ENCODE measurements at places on chromosomes 7 and 10. TPM values are rescaled to one million over a fixed set of nuclear protein-coding genes. Genes with fewer than 3 reads are reported as not detected.
A peak's percentile ranks its signal among the peaks of the same experiment; 100 is the strongest.

SEMA3D gene
- total RNA-seq, result 19.4 TPM

MYOZ1 gene
- 0.78 TPM for total RNA-seq

DNA sequence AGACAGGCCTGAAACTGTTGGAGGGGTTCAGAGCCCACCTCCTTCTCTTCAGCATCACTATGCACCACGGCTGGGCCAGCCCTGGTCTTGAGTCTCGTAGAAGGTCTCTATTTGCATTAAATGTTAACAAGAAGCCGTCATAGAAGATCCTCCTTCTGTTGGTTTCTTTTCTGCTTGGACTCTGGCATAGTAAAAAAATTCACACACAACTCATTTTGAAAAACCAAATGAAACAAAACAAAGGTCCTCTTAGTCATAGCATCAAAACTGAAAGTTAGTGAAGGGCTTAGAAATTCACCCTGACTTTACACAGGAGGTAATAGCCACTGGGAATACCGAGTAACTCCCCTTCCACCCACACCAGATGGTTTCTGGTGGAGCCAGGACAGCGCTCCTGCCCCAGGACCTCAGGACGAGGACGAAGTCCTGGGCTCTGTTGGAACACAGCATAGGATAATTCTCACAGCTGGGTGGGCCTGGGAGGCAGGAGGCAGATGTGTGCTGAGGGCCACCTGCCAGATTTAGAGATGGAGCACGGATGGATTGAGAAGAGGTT lies 248.4 kb upstream of the KLF6 start:
- H3K4me3 ChIP-seq, result no peak overlapping the region
- H3K36me3 ChIP-seq, result no peaks in the 10 kb centered on the region
- peak overlapping the region; percentile 42 for H3K27ac ChIP-seq
- no peaks in the 10 kb centered on the region for H3K27me3 ChIP-seq
- no peak for DNase-seq

GRCh38 chr10:35316218-35316967 lies 19.9 kb upstream of the CCNY start:
- peaks cover 2% of the 10 kb centered on the region for H3K4me1 ChIP-seq
- H3K4me3 ChIP-seq, result no peak overlapping the region
- DNase-seq, result no peak
- H3K36me3 ChIP-seq, result peaks cover 26% of the 10 kb centered on the region
- H3K27me3 ChIP-seq, result no peaks in the 10 kb centered on the region

DNA sequence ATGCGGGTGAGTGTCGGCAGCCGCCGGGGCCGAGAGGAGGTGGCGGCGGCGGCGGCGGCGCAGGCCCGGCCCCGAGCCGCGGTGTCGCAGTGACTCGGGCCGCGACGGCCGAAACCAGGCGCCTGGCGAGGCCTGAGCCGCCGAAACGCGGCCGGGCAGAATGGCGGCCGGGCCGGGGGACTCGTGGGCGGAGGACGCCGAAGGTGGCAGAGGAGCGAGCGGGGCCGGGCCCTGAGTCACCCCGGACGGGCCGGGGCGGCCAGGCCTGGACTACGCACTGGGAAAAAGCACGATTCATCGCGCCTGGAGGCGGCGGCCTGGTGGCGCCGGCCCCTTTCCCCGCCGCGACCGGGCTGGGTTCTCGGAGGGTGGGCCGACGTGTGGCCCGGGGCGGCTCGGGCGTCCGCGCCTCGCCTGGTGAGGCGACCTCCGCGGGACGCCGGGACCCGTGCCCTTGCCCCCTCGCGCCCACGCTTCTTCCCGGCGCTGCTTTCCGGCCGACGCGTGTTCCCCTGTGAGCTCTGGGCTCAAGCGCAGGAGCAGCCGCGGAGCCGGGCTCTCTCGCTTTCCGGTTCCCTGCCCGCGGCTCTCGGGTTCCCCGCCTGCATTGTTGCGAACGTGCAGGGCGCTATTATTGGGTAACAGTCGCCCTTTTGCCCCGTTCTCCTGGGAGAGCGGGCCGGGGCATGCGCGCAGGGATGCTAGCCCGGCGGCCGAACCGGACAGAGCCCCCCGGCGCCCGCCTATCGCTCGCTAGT lies 500 bp downstream of the CUL1 start:
- peak overlapping the region; percentile 85 for H3K27ac ChIP-seq
- H3K27me3 ChIP-seq, result no peaks in the 10 kb centered on the region
- H3K4me1 ChIP-seq, result peaks cover 51% of the 10 kb centered on the region
- H3K36me3 ChIP-seq, result no peaks in the 10 kb centered on the region
- DNase-seq, result peak; percentile 87

PON3 gene
- not detected for total RNA-seq

RGR gene
- total RNA-seq, result not detected
